ENCODE measurements at places on chromosomes 2 and 18.

DNA sequence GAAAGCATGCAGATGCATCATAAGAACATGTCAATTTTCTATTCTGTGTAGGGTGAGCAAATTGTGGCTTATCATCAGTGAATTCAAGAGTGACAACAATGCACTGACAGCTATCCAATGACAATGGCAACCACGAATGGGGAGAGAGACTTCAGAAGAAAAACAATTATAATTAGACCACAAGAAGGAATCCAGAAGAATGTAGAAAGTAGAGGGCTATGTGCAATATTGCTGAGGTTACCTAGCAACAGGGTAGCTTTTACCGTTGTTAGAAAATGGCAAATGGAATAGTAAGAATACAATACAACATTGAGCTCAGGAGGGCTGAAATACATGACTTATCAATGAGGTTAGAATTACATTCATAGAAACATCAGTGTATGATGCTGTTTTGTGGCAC is 71.1 kb upstream of the SESTD1 start:
- no peak for DNase-seq

- peak; percentile 85 for DNase-seq
Observed at GRCh38 chr2:3223080-3223923, 154.3 kb downstream of the EIPR1 start.

GRCh38 chr2:144553379-144553778 is 33.5 kb upstream of the ZEB2 start:
- DNase-seq, result no peak

- no peak for DNase-seq
Observed at GRCh38 chr2:27241761-27242613, 20.9 kb downstream of the SLC30A3 start.

- no peak for DNase-seq
Observed at GRCh38 chr2:102442967-102443828, 20.2 kb downstream of the IL18RAP start.

DNA sequence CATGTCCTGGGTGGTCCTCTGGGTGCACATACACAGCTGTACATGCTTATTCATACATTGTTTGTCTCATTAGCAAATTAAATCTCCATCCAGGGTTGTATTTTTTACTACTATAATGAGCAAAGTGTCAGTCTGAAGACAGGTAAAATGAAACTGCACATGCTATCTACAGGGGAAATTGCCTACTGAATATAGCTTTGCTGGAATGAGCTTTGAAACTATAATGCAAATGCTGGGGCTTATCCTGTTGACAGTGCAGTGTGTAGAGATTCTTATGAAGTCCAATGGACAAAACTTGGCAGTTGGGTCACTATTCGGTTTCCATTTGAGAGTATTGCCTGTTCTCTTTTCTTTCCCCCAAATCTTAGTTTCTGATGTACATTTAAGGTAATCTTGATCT is 292.8 kb upstream of the LRP1B start:
- DNase-seq, result no peak

DNA sequence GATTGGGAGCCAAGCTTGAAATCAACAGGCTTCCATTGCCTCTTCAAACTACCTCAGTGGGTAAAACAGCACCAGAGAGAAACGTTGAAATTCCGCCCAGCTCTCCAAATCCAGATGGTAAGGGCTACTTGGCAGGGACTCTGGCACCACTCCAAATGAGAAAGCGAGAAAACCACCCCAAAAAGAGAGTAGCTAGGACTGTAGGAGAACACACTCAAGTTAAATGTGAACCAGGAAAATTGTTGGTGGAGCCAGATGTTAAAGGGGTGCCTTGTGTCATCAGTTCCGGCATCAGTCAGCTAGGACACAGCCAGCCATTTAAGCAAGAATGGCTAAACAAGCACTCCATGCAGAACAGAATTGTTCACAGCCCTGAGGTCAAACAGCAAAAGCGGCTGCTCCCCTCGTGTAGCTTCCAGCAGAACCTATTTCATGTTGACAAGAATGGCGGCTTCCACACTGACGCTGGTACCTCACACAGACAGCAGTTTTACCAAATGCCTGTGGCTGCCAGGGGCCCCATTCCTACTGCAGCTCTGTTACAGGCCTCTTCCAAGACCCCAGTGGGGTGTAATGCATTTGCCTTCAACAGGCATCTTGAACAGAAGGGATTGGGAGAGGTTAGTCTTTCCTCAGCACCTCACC is 167.3 kb downstream of the ASXL3 start:
- DNase-seq, result no peak

DNA sequence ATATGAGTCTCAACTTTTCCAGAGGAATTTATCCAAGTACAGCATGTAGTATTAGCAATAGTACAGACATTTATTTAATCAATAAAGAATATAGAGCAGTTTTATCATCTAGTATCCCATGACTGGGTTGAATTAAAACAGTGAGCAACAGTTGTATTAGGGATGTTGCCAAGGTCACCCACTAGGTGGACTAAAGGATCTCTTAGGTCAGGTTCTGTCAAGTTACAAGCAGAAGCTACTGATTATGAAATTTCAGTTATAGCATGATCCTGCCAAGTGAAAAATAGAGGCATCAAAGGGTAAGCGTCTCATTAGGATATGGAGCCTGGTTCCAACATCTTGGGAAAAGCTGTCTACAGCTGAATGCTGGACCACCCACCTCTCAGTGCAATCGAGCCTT is 52.1 kb upstream of the LAPTM4A start:
- DNase-seq, result no peak

DNA sequence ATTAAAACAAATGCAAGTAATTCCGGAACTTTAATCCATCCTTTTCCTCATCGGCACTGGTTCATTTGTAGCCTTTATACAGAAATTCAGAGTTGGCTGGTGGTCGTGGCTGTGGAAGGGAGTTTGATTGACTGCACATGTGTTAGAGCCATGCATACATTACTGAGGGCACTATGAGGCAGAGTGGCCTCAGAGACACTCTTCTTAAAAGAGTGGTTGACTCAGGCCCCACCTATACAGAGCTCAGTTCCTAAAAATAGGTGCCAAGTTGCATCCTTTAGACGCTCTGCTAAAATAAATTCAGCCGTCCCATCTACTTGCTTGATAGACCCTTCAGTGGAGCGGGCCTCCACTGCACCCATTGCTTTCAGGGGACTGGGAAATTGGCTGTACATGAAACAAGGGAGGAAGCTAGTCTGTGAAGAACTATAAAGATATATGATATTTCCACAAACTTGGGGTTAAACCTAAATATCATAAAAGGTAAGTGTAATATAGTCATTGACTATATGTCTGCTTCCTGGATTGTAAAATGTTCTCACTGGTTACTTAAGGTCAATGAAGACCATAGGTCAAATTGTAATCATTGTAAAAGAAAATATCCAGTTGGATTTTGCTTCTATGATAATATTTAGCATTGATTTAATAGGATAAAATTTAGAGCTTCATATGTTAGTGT is 298.9 kb downstream of the XIRP2 start:
- DNase-seq, result no peak

DNA sequence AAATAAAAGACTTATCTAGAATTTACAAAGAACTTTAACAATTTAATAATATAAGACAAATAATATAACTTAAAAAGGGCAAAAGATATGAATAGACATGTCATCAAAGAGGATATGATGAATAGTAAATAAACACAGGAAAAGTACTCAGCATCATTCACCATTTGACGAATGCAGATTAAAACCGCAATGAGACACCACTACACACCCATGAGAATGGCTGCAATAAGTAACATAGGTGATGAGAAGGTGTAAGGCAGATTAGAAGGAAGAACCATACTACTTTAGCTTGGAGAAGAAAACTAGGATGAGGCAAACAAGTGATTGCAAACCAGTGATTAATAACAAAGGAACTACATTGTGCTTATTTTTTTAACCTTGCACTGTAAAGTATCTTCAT is 152.0 kb downstream of the CYRIA start:
- DNase-seq, result no peak

- DNase-seq, result no peak
Observed at GRCh38 chr2:183269956-183270355, 145.7 kb downstream of the NUP35 start.

- DNase-seq, result no peak
Observed at GRCh38 chr18:32422201-32422600, 48.5 kb downstream of the GAREM1 start.

- DNase-seq, result no peak
Observed at GRCh38 chr2:36406296-36406695, 50.7 kb downstream of the CRIM1 start.

GRCh38 chr2:167965907-167966761 is 281.3 kb downstream of the STK39 start:
- no peak for DNase-seq

- no peak for DNase-seq
Observed at GRCh38 chr18:76227759-76228158, 267.3 kb downstream of the ZNF516 start.

- DNase-seq, result no peak
Observed at GRCh38 chr2:237603718-237604362, 13.3 kb upstream of the RAB17 start.

DNA sequence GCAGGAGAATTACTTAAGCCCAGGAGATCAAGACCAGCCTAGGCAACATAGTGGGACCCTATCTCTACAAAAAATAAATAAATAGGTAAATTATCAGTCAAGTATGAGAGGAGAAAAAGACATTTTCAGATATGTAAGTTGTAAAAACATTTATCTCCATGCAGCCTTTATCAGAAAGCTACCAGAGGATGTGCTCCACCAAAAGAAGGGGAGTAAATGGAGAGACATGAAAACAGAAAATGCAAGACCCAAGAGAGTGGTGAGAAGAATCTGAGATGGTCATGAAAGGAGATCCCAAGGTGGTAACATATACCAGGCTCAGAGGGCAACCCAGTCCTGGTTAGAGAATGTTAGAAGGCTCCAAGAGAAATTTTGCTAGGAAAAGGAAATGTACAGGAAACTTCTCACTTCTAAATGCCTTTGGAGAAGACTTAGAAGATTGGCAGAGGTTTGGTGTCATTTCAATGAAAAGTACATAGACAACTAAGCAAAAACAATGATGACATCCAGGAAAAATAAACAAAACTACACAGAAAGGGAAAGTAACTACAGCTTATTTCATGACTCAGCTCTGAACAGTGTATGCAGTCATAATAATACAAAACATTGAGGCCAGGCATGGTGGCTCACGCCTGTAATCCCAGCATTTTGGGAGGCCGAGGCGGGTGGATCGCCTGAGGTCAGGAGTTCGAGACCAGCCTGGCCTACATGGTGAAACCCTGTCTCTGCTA is 19.5 kb downstream of the CIB4 start:
- DNase-seq, result no peak

- no peak for DNase-seq
Observed at GRCh38 chr18:35692866-35693265, 111.3 kb downstream of the GALNT1 start.

DNA sequence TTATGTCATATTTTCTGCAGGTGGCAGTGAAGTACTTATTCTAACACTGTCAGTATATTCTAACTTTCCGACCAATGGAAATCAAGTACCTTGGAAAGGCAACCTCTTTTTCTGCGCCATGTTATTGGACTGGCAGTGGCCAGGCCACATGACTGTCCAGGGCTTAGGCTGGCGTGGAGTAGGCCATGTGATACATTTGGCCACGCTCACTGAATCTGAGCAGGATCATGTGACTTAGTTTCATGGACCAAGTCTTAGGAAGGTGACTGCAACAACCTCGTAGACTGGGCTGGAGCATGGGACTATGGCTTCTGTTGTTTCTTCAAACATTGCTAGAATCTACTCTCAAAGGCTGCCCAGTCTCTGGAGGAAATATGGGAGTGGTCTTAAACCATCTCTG is 60.4 kb upstream of the HAAO start:
- DNase-seq, result no peak

DNA sequence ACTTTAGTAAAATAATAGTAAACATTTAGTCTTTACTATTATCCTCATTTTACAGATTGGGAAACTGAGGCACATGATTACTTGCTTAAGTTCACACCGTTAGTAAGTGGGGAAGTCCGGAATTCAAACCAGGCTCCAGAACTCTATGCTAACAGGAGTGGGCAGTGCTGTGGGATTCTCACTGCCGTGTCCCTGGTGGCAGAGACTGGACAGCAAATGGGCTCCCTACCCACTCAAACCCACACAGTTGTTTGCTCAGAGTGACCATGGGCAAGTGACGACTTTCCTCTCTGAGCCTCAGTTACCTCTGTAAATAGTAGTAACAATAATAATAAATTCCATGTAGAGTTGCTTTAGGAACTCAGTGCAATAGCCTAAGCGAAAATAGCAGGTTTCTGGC is 24.0 kb downstream of the MAIP1 start:
- DNase-seq, result no peak

DNA sequence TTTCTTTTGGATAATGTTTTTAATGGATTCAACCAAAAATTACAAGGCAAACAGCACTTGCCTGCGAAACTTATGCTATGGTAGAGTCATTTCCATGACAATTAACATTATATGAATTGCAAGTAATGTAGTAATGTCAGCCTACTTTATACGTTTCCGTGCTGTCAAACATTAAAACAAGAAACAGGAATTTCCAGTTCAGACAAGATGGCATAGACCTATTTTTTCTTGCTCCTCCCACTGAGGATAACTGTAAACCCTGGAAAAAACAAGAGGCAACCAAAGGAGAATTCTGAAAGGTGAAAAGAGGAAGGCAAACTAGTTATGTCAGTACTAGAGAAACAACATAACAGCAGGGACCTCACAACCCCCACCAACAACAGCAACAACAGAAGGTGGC is 170.7 kb downstream of the DIS3L2 start:
- no peak for DNase-seq

DNA sequence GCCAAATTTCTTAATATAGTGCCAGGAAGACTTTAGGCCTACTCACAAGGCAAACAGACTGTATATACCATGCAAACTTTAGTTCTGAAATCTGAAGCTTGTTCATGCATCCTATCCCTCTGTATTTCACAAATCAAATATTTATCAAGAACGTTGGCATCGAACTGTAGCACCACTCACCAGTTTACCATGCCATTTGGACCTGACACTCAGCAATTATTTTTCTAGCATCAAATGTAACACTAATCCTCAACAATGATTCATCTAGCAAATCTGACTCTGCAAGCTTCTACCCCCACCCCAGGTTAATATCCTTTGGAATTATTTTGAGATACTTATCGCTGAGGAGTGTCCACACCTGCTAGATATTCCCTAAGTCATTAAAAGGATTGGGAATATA is 1506.6 kb downstream of the LRP1B start:
- DNase-seq, result no peak

DNA sequence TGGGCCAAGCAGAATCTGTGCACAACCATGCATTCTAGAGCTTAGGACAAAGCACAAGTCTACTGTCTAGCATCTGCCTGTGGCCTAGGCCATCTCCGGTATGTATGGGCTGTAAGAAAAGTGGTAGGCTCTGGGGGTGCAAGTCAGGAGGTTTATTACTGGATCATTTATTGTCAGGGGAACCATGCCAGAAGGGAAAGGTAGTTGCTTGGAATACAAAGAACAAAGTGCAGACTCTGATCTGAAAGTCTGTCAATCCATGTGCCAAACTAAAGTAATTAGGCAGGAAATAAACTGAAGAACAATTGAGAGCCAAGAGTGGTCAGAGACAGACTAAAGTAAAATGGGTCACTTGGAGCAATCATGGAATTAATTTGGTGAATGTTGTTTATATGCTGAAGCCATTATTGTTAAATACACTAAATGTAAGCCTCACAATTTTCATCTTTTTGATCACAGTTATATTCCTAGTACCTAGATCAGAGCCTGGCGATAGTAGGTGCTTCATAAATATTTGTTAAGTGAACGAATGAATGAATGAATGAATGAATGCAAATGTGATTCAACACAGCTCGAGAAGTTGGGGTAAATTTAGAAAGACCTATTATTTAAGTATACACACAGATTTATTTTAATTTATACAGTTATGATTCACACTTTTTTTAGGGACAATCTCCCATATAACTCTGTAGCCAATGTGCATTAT is 260.7 kb upstream of the STON1 start:
- DNase-seq, result no peak

- DNase-seq, result no peak
Observed at GRCh38 chr2:171402906-171403580, 30.7 kb downstream of the METTL8 start.

Measured in activated T-helper 9 cell treated with anti-CD3 and anti-CD28 coated beads, Interleukin-2, amount 50 U/mL, for 16 hours (primary cell).